D721Med (cell line): ENCODE measurements at places on chromosomes 16 and 17.

DNA sequence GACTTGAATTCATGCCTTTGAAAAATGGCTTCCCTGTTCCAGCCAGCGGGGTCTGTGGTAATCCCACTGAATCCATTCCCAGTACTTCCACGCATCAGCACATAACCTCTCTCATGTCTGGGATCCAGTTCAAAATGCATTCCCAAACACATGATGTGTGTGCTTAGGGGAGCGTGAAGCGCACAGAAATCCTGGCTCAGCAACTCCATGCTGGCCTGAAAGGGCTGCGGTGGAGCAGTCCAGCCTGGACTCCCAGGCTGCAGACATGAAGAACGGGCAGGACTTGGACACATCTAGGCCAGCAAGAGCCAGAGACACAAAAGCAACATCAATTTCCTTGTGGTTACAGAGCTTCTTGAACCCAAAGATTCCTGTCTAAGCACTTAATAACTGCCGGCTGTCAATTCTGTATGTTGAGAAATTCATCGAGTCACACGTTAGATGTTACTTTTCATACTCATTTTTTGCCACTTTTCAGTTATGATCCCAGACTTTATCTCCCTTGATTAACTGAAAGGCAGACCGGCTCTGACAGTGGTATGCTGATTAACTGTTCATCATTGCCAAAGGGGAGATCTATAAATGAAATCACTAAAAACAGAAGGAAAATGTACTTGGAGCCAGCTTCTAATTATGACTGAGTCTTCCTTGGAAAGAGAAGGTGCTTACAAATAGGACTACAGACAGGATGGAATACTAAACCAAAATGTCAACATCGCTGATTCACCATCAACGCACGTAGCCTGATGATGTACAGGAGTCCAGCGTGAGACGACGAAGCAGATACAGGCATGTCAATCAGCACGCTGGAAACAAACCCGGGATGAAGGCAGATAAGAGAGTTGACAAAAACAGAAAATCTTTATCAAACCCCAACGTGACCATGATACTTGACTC, 23.0 kb downstream of the NSMCE1 start:
- DNase-seq: no peak

DNA sequence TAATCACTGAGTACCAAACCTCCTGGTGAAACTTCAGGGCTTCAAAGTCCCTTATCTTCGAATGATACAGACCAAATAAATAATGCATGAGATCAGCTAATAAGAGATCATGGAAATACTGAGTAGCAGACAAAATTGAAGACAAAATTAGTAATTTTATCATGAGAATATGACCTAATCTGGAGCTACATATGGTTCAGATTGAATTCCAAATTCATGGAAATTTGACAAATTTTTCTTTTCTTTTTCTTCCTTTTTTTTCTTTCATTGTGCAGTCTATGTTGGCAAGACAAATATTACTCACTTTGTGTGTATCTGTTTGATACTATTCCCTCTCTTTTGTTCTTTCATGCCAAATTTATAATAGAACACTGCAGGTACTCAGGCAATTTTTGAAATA, 218.1 kb upstream of the KCNJ16 start:
- no peak for DNase-seq

- DNase-seq: no peak
These were observed 195.2 kb downstream of the IRX5 start for GRCh38 chr16:55125818-55126385.

DNA sequence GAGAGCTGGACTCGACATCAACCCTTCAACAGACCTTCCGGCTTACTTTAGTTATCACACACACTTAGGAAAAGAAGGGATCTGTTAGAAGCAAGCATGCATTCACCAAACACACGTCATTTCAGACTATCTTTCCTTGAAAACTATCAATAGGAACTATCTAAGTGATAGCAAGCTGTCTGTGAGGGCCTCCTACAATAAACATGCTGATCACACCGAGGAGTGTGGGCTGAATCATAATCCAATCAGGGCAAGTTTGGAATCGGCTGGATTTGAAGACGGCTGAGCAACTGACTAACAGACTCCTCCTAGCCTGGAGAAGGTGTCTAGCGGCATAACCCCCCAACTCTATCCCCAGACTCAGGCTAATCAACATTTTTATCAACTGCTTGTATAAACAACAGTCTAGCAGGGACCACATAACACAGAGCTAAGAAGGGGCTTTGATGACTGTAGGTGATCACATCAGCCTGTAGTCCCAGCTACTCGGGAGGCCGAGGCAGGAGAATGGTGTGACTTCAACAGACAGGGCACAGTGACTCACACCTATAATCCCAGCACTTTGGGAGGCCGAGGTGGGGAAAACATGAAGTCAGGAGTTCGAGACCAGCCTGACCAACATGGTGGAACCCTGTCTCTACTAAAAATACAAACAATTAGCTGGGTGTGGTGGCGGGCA, 14.1 kb downstream of the NXN start:
- no peak for DNase-seq

- no peak for DNase-seq
These were observed 2.3 kb downstream of the NAT9 start for GRCh38 chr17:74773871-74774286.

DNA sequence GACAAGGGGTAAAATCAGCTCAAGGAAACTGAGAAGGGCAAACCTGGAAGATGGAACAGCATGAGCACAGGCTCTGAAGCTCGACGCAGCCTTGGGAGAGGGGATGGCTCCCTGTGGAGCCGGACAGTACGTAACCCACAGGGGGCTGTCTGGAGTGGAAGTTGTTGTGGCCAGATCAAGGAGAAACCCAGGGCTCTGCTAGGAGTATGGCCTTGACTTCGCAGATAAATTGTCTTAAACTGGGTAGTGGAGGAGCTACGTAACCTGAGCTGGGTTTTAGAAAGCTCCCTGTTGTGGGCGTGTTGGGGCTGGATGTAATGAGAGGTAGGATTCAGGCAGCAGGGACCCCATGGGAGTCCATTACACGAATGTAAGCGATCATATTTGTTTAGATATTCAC, 25.5 kb upstream of the AXIN2 start:
- no peak for DNase-seq

- no peak for DNase-seq
These were observed 36.2 kb upstream of the TEKT3 start for GRCh38 chr17:15377616-15378015.

GRCh38 chr16:57127836-57128235, 35.5 kb downstream of the CPNE2 start:
- DNase-seq: no peak

DNA sequence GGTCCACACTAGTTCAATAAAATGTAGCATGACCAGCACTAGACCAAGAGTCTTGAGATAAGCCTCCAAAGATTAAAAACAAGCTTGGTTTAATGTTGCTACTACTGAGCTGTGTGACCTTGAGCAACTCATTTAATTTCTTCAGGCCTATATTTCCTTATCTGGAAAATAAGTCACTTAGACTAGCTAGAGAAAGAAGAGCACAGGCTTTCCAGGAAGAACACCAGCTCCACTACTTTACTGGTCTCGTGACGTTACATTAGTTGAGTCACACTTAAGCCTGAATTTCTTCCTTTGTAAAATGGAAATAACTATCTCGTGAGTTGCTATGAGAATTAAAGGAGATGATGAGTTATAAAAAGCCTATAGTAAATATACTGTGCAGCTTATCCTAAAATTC, 5.4 kb downstream of the HELZ start:
- DNase-seq: no peak

- no peak for DNase-seq
These were observed 13.5 kb upstream of the DYNLRB2 start for GRCh38 chr16:80527297-80527696.
